GM23248 (cell line): ENCODE measurements at places on chromosomes 16 and 17.

DNA sequence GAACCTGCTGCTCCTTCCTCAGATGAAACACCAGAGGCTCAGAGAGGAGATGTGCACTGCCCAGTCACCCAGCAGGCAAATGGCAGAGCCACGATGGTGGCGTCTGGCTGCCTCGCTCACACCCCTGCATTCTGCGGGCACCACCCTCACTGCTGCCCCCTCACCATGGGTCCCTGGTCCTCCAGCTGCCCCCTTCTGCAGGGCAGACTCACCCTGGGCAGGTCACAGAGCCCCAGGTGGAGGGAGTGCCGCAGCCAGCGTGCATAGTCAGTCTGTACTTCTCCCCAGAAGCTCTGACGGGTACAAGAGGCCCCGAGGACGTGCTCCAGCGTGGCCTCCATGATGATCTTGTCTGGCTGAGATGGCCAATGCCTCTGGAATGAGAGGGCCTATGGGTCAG is 52.9 kb downstream of the RMI2 start:
- no peak for DNase-seq

GRCh38 chr17:32516450-32516849 is 29.7 kb downstream of the CDK5R1 start:
- no peak for DNase-seq

GRCh38 chr17:28540231-28540630 is 12.2 kb downstream of the UNC119 start:
- no peak for DNase-seq

- no peak for DNase-seq
Measured at GRCh38 chr17:60528828-60529227, 2.8 kb upstream of the APPBP2 start.

- no peak for DNase-seq
Measured at GRCh38 chr16:6375465-6376075, 957.1 kb upstream of the RBFOX1 start.

GRCh38 chr17:77427391-77427991 is 286.7 kb downstream of the SEC14L1 start:
- DNase-seq: peak; percentile 94

GRCh38 chr16:47734081-47734857 is 273.1 kb downstream of the PHKB start:
- DNase-seq: no peak

- peak; percentile 3 for DNase-seq
Measured at GRCh38 chr17:6334386-6334785, 100.5 kb downstream of the AIPL1 start.

DNA sequence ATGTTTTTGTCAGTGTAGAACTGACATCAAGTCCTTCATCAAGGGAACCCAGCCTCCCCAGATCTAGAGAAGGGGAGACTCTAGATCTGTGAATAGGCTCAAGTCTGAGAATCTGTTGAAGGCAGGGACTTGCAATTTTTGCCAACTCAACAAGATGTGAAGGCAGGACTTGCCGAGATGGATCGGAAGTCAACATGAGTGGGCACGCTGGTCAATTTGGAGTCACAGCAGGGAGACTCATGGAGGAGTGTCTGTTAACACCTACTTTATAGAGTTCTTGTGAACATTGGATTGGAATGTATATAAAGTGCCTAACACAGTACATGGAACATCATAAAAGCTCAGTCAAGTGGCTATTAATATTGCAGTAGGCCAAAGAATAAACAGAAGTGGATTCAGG is 10.0 kb downstream of the ZNF689 start:
- DNase-seq: no peak

DNA sequence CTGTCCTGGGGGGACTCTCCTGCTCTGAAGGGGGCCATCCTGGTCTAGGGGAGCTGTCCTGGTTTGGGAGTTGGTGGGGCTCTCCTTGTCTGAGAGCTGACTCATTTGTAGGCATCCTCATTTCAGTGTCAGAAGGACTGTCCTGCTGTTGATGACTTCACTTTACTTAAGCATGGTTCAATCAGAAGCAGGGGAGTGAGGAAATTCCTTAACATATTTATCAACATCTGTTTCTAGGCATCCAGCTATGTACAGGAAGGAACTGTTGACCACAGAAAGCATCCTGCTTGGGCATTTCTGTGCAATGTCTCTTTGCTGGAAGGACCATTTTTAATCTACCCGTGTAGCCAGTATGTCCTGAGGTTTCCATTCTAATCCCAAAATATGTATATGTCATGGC is 502.7 kb upstream of the HSBP1 start:
- peak; percentile 93 for DNase-seq

DNA sequence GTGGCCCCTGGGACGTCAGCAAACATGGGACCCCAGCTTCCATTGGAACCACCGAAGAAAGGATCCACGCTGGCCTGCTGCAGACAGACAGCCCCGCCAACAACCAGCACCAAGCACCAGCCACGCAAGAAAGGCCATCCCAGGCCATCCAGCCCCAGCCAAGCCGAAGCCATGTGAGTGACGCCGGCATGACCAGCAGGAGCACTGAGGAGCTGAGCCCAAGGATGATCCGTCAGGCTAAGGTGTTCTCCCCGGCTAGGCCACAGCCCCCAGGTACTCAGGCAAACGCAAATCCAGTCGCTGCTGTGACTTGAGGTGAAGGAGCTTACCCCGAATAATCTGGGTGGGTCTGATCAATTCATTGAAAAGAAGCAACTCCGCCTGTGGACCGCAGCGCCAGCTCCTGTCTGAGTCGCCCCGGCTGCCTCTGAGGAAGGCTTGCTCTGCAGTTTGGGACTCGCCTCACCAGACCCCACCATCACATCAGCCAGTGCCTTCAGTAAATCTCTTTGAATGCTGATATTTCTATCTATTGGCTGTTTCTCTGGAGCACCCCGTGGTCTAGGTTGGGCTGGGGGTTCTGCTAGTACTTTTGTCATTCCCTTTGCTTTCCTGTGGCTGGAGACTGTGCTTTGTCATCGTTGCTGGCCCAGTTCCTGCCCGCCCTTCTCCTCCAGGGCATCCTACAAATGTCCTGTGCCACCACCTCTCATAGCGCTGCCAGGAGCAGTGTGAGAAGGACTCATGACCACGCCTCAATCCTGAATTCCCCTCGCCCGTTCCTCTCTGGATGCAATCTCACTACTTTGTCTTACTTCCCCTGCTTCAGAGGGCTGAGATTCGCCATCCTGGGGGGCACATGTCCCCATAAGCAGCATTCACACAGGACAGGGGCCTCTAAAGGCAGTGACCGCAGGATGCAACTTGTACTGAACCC is 8.1 kb upstream of the CBX2 start:
- DNase-seq: no peak
